B cell (primary cell): ENCODE measurements at places on chromosomes 13 and 19.
A peak's percentile ranks its signal among the peaks of the same experiment; 100 is the strongest.

DNA sequence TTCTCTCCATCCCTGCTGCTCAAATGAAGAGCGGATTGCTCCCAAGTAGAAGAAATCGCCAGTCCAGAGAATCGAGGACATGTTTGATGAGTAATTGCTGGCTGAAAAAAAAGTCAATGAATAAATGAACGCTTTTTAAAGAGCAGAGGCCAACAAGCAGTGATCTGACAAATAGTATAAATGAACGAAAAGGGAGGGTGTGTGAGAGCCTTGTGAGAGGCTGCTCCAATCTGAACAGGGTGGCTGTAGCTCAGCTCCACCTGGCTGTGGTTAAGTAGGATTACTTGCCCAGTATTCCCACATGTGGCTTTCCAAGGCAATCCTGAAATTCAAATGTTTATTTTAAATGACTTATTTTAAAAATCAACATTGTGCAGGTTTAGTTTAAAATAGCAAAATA lies 117.1 kb downstream of the TSHZ3 start:
- no peak for DNase-seq
- no peak overlapping the region for H3K27ac ChIP-seq
- no peaks in the 10 kb centered on the region for H3K36me3 ChIP-seq
- no peaks in the 10 kb centered on the region for H3K4me1 ChIP-seq
- no peaks in the 10 kb centered on the region for H3K27me3 ChIP-seq

DNA sequence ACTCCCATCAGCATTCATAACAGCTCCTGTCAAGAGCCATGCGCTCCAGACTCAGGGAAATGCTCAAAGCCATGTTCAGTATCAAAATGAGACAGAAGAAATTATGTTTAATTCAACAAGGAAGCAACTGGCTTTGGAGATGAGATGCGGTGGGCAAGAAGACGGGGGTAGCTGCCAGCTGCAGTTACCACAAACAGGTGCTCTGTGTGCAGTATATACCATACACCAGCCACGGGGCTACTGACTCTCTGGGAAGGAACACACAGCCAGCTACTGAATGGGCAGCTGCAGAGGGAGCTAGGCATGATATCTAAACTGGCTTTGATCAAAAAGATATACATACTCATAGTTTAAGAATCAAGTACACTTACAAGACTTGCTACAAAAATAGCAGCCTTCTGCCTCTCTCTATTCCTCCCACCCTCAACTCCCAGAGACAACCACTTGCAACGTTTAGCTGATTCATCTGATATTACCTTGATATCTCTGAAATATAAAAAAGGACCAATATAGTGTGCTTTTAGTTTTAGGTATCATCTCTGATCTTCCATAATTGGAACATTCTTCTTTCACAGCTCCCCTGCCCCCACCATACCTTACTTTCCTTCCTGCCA lies 593.0 kb downstream of the UQCRFS1 start:
- H3K4me3 ChIP-seq, result no peak overlapping the region
- no peak for DNase-seq
- no peak overlapping the region for H3K27ac ChIP-seq
- no peaks in the 10 kb centered on the region for H3K36me3 ChIP-seq

- H3K4me1 ChIP-seq, result no peaks in the 10 kb centered on the region
- no peak overlapping the region for H3K27ac ChIP-seq
- no peak overlapping the region for H3K4me3 ChIP-seq
- DNase-seq, result no peak
- H3K36me3 ChIP-seq, result peaks cover 32% of the 10 kb centered on the region
- no peaks in the 10 kb centered on the region for H3K27me3 ChIP-seq
Measured at GRCh38 chr19:48149430-48149829, 20.7 kb downstream of the LIG1 start.

- peaks cover 8% of the 10 kb centered on the region for H3K36me3 ChIP-seq
- H3K27me3 ChIP-seq, result no peaks in the 10 kb centered on the region
- DNase-seq, result peak; percentile 78
- peak overlapping the region; percentile 85 for H3K27ac ChIP-seq
- H3K4me3 ChIP-seq, result peak overlapping the region; percentile 90
Measured at GRCh38 chr19:35153701-35154524, 622 bp upstream of the FXYD5 start.

DNA sequence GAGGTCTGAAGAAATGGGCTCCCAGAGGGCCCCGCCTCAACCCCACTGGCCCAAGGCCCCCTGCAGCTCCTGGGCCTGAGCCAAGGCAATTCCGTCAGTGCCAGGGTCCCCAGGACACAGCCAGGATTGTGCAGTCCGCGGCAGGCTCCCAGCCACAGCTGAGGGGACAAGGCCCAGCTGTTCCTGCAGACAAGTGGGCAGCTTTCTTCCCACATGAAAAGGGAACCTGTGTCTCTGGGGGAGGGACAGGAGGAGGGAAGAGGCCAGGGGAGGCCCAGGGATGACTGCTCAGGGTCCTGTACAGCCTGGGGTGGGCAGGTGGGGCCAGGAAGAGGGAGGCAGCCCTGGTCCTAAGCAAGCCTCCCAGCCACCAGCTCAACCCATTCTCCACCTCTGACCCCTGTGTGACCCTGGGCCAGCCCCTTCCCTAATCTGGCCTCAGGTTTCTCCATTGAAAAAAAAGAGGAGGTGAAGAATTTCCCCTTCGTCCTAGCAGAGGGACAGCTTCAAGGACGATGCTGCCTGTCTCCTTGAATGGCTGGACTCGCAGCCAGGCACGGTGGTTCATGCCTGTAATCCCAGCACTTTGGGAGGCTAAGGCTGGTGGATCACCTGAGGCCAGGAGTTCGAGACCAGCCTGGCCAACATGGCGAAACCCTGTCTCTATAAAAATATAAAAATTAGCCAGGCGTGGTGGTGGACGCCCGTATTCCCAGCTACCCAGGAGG lies 20.5 kb upstream of the VSTM2B start:
- H3K4me1 ChIP-seq, result no peaks in the 10 kb centered on the region
- H3K27me3 ChIP-seq, result no peaks in the 10 kb centered on the region
- H3K4me3 ChIP-seq, result no peak overlapping the region
- no peaks in the 10 kb centered on the region for H3K36me3 ChIP-seq
- no peak for DNase-seq
